Activated naive CD8-positive, alpha-beta T cell treated with anti-CD3 and anti-CD28 coated beads for 36 hours (primary cell): ENCODE measurements at places on chromosomes 6 and 20. TPM values are rescaled to one million over a fixed set of nuclear protein-coding genes. Genes with fewer than 3 reads are reported as not detected.

- no peak for DNase-seq
These were observed 7.0 kb downstream of the CEP250 start for GRCh38 chr20:35462351-35462750.

- DNase-seq: no peak
These were observed 186.9 kb downstream of the HIVEP2 start for GRCh38 chr6:142757852-142758628.

- DNase-seq: no peak
These were observed 133.8 kb upstream of the PRDM1 start for GRCh38 chr6:105952326-105952725.

GRCh38 chr6:123841067-123841896 is 37.6 kb downstream of the NKAIN2 start:
- no peak for DNase-seq

The DNAH8 gene
- not detected for total RNA-seq
